CD4-positive, alpha-beta T cell treated with Interleukin-15 for 4 hours (primary cell): ENCODE measurements at places on chromosomes 2 and 18.

DNA sequence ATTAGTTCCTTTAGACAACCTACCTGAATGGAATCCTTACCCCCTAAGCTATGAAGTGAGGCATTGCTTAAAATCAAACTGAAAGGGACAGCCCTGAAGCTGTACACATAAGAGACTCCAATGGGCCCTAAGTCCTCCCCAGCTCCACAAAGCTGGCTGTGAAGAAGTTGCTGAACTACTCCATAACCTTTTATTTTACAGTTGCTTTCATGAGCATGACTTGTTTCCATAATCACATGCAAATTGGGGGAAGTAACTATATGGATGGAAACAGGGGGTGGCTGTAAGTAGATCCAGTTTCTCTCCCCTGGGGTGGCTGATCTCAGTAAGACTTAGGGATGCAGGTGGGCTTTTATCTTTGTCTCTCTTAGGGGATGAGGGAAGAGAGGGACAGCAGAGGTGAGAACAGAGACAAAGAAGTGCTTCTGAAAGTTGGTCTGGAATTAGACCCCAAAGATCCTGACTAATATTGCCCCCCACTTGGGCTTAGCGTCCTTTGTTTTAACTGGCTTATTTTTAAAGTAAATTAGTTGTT, 5.5 kb downstream of the FZD5 start:
- DNase-seq: no peak

GRCh38 chr18:62144338-62144737, 42.5 kb downstream of the PIGN start:
- DNase-seq: no peak

GRCh38 chr2:163934131-163934530, 198.3 kb upstream of the FIGN start:
- no peak for DNase-seq

- no peak for DNase-seq
These were observed 106.7 kb downstream of the FAM210A start for GRCh38 chr18:13619505-13620205.

DNA sequence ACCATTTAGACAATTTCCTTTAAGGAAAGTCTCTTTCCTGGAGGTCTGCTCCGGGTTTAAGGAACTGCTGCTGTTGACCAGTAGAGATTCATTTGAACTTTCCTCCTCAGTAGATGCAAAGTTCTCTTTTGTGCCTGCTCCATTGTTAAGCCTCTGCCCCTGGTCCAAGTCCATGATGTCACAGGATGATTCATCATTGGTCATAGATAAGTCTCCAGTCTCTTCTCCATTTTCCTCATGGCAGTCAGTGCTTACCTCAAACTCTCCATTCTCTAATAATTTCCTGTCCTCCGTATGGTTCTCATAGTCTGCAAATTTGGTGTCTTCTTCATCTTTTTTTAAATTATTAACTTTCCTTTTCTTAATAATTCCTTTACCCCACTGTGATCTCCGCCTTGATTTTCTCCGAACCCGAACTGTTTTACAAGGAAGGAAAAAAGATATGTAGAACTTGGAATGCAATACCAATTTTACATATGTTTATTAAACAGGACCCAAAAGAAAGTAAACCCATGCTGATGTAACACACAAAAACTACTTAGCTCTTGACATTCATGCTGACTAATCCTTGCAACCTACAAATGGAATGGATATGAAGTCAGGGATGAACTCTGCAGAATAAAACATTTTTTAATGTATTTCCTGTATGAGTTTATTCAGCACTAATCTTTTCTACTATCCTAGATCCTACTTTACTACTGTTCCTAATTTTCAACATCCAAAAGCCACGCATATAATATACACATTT, 169.1 kb downstream of the ATAD2B start:
- DNase-seq: no peak

DNA sequence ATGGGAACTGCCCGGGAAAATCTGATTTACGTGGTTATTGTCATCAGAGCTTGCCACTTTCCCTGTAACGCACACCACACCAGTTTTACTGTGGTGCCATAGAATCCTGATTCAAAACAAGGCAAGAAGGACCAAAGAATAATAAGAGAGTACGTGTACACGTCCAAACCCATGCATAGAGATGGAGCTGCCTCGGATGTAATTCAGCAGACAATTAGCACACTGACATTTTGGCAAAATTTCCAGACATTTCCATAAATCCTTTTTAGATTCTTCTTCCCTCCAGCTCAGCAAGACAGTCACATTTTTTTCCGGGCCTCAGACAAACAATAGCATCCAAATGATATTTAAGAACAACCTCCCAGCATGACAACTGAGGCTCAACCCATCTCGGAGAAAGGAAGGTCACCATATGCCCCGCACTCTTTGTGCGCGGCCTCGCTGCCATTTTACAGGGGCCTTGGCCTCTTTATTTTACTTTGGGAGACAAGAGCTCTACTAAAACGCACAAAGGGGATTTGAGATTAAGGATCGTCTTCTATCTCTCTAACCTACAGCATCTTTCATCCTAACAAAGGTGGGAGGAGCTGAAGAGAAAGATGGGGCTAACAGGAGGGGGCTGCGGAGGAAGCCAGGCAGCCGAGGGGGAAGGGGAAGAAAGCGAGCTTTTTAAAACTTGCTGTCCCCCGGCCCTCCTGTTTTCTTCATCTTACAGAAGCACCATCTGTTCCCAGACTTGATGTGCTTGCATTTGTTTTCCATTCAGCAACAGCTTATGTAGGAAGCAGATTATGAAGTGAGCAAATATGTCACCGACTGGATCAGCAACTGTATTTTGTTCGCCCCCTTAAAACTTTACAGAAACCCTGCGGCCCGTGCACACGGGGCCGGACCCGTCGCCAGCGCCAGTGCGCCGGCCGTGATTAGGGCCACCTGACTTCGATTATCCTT, 61.0 kb downstream of the CDCA7 start:
- DNase-seq: no peak

- no peak for DNase-seq
These were observed 146.6 kb upstream of the ITGA6 start for GRCh38 chr2:172280571-172281361.

DNA sequence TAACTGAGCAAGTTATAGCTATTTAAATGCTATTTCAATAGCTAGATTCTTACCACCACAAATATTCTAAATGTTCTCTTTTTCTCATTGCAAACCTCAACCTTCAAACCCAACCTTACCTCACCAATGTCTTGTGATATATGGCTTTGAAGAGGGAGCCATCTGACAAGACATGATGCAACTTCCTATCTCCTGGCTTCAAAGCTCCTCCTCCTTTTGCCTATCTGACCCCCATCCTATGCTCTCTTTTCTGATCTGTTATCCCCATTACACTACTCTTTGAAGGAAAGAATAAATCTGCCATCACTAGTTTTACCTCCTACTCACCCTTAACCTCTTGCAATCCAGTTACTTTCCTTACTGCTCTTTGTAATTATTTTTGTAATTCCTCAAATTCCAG, 235.6 kb upstream of the ZSWIM2 start:
- no peak for DNase-seq

DNA sequence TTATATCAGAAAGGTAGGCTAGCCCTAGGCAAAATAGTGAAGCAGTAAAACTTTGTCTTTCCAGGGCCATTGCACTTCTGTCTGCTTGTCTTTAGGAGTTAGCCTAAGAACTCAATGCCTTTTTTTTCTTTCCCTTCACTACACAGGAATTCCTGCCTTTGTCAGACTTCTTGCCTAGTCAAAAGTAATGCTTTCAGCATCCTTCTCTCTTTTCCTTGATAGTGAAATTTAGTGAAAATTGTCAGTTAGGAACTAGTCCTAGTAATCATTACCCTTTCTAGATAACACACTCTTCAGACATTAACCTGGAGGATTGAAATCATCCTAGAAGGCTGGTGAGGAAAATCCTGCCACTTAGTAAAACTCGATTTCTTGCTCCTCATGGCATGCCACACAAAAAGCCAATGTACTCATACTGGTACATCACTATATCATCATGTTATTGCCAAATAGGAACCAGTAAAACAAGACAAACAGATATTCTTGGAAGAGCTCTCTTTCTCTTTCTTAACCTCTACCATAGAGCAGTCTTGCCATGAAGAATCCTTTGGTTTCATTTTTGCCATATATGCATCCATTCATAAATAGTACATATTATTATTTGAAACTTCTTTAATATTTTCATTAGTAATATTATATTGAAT, 320.5 kb downstream of the CTNNA2 start:
- DNase-seq: no peak

DNA sequence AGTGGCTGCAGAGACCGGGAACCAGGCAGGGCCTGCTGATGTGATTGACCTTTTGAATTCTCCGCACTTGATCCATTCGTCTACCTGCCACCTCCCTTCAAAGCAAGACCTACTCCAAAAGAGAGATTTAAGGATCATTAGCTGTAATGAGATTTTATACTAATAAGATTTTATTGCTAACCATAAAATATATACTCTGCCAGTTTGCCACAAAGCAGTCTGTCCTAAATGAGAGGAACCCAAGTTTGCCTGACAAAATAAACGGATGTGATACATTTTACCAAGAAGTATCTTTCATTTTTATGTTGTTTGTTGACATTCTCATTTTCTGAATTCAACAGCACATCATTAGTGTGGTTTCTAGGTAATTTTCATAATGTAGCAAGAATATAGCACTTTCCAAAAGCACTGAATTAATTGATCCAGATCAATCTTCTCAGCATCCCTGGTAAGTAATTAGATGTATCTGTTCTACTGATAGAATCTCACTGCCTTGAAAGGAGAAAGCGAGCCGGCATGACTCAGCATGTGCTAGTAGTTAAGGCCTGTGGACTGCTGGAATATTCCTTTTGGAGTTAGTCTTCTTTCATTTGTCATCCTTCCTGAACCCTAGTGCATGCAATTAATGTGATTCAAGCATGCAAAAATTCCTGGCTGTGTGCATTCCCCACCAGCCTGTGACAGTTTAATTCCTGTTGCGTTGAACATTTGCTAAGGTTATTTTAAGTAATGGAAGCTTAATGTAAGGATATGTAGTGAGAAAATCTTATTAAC, 128.5 kb downstream of the ARL6IP6 start:
- DNase-seq: no peak

- no peak for DNase-seq
These were observed 154.4 kb downstream of the RAD51AP2 start for GRCh38 chr2:17363846-17364245.

DNA sequence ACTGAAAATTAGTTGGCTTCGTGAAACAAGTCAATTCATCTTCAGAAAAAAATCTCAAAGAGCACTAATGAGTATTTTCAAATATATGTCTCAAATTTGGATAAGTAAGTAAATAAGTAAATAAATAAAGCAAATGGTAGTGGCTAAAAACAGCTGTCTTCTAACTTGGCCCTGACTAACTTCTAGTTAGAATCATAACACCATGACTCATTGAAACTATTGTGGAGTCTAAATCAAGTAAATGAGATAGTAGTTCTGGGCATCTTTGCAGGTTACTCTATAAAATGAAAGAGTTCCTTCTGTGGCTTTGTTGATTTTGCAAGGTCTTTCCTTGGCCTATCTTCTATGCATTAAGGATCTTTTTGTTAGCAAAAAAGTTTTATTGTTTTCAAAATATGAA, 110.7 kb downstream of the SLC8A1 start:
- DNase-seq: no peak

DNA sequence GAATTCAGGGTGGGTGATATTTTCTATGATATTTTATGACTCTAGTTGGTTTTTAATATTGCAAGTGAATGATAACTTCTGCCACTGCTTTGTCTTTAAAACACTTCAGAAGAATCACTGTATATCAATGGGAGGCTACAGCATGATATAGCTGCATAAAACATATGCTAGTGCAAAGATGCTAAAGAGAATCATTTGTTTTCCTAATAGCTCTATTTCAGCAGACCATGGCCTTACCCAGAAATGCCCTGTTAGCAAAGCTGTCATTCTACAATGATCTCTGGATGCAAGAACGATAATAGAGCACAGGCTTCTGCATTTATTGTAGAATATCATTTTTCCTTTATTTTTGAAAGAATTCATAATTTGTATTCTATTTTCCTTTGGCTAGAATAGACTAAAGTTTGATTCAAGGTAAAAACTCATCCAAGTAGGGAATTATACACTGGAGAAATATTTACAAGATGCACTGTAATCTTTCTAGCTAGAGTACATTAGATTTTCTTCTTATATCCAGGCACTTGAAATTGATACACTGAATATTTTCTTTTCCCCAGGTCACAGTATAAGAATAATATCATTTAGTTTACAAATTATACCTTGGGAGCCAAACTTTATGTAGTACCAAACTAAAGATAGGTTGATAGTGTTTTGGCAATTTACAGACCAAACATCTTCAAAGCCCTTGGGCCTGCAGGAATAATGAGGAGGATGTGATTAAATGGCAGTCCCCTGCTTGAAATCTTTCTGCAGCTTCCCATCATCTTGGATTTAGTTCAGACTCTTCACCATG, 252.6 kb upstream of the LINC00305 start:
- DNase-seq: no peak
